ENCODE measurements at places on chromosomes 2 and 18.

DNA sequence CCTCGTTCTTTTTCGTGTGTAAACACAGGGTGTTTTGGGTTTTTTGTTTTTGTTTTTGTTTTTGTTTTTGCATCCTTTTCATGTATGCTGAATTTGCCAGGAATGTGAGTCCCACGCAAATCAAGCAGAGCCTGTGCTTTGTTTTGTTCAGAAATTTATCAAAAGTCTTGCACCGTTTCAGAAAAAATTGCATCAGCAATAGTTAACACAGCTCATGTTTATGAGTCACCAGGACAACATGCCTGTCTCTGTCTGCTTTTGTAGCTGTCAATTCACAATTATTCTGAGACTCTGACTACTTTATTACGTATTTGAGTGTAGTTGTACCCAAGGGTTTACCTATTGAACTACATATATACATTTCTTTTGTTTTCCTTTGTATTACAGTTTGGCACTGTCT lies 38.3 kb downstream of the MRPL44 start:
- DNase-seq, result no peak

GRCh38 chr2:73850009-73850408 lies 21.2 kb downstream of the STAMBP start:
- DNase-seq, result no peak

- no peak for DNase-seq
Observed at GRCh38 chr18:65620076-65620696, 130.6 kb upstream of the CDH7 start.

DNA sequence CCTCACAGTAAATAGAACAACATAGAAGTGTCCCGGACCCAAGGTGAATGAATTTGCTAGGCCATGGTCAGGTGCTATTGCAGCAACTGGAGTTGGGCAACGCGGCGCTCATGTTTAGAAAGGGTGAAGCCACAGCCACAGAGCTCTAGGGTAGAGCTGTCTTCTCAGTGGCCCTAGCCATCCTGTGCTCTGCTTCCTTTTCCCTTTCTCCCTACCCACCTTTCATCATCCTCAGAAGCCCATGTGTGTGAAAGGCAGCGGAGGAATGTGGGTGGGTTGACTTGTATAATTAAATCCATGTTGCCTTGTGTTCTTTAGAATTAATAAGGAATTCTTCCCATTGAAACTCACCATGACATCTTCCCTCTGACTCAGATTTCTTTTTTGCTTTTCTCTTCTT lies 336.7 kb downstream of the OSR1 start:
- DNase-seq, result no peak

DNA sequence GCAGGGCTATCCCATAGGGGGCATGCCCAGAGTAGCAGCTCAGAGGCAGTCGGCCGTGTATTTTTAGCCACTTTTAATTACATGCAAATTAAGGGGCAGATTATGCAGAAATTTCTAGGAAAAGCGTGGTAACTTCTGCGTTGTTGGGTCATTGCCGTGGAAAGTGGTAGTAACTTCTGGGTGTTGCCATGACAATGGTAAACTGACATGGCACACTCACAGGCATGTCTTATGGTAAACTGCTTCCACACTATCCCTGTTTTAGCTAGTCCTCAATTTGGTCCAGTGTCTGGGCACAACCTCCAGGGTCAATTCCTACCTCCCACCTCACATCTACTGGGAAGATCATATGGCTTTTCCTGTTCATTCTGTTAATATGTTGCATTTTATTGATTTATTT lies 428.9 kb upstream of the FANCL start:
- DNase-seq, result no peak

All from epithelial cell of proximal tubule (primary cell).